ENCODE measurements at places on chromosomes 4 and X. TPM values are rescaled to one million over a fixed set of nuclear protein-coding genes. Genes with fewer than 3 reads are reported as not detected.

Gene FGF5
- total RNA-seq = not detected

Gene TKTL2
- not detected for total RNA-seq

Gene PDLIM3
- total RNA-seq = 3.6 TPM

Gene PPP2R2C
- total RNA-seq = not detected

Gene TMEM31
- total RNA-seq = not detected

Gene ADGRG4
- total RNA-seq = not detected

Gene SH3RF1
- 25.1 TPM for total RNA-seq

Gene DGAT2L6
- total RNA-seq = not detected

Gene GRIA3
- not detected for total RNA-seq

Gene CSAG2
- total RNA-seq = not detected

Gene TCEAL9
- 44.9 TPM for total RNA-seq

Gene USP17L22
- total RNA-seq = not detected

Gene NOA1
- total RNA-seq = 26.3 TPM

GRCh38 chr4:184838249-184839074 lies 12.7 kb upstream of the ACSL1 start:
- H3K36me3 ChIP-seq = no peaks in the 10 kb centered on the region
- H3K27me3 ChIP-seq = no peaks in the 10 kb centered on the region
- peak; percentile 90 for DNase-seq
- H3K4me3 ChIP-seq = no peak overlapping the region
- peaks cover 40% of the 10 kb centered on the region for H3K4me1 ChIP-seq

DNA sequence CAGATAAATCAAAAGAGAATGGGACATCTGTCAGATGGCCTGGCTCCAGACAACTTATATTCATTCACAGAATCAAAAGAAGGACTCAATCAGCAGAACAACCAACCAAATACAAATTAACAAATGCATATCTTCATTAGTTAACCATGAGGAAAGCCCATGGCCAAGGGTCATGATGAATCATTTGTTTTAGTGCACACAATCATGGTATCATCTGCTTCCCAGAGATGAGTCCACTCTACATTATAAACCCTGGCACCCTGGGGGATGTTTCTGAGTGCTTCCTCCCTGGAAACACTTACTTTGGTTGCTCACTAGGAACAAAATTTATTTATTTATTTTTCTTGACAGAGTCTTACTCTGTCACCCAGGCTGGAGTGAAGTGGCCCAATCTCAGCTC lies 453.3 kb upstream of the HS3ST1 start:
- no peak overlapping the region for H3K4me3 ChIP-seq
- no peaks in the 10 kb centered on the region for H3K36me3 ChIP-seq
- no peaks in the 10 kb centered on the region for H3K4me1 ChIP-seq
- DNase-seq = no peak

GRCh38 chr4:119032921-119033685 lies 102.5 kb upstream of the MYOZ2 start:
- H3K4me3 ChIP-seq = no peak overlapping the region
- no peaks in the 10 kb centered on the region for H3K4me1 ChIP-seq
- no peak for DNase-seq
- H3K36me3 ChIP-seq = no peaks in the 10 kb centered on the region
- no peak overlapping the region for H3K27ac ChIP-seq

GRCh38 chr4:150236626-150237025 lies 158.4 kb downstream of the DCLK2 start:
- no peaks in the 10 kb centered on the region for H3K4me1 ChIP-seq
- no peak for DNase-seq
- no peaks in the 10 kb centered on the region for H3K27me3 ChIP-seq
- no peak overlapping the region for H3K27ac ChIP-seq

DNA sequence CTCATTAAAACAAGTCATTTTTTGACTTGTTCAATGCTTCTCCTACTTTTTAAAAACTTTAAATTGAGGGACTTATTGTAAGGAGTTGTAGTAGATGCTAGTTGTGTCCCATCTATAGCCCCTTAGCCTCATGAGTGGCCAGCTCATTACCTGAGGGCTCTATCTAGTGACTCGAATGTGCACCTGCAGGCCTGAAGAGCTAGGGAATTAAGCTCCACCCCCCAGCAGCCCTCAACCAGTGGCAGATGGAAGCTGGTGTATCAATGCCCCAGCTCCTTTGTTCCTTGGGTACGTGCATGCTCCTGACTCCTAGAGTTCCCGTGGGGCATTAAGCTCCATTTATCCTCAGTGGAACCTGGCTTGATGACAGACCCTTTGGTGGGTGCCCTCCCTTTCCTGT lies 146.7 kb upstream of the FAM9B start:
- H3K27ac ChIP-seq = no peak overlapping the region
- H3K36me3 ChIP-seq = no peaks in the 10 kb centered on the region
- no peak for DNase-seq
- no peaks in the 10 kb centered on the region for H3K27me3 ChIP-seq

DNA sequence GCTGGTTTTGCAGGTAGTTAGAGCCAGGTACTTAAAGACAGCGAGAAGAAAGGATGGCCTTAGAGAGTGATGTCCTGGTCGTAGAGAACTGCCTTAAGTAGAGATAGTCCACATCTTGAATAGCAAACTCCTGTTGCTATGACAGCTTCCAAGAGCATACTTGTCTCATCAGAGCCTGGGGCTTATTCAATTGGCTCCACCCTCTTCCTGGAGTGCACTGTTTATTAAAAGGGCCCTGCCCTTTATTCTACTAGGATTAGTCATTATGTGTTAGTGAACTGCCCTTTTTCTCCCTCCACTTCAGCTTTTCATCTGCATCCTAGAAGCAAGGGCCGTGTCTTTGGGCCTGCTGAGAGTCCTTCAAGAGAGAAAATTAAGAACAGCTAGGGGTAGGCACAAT lies 94.5 kb upstream of the EOLA2 start:
- H3K36me3 ChIP-seq = no peaks in the 10 kb centered on the region
- H3K27me3 ChIP-seq = no peaks in the 10 kb centered on the region
- no peaks in the 10 kb centered on the region for H3K4me1 ChIP-seq
- H3K4me3 ChIP-seq = no peak overlapping the region

DNA sequence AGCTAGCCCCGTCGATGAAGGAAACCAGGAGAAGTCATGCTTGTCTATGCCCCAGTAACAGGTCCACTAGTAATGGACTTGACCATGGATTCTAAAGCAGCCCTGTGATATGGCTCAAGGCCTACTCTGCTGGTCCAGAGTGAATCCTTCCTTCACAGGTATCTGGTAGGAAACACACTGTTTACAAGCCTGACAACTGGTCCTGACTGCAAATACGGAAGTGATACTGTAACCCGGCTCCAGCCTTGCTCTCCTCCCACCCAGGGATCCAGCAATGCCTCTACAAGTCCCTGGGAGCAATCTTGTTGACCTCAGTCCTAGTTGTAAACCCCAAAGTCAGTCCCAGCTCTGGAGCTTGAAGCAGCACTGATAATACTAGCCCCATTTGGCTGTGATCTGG lies 239.2 kb upstream of the GRID2 start:
- no peaks in the 10 kb centered on the region for H3K4me1 ChIP-seq
- no peak for DNase-seq
- no peaks in the 10 kb centered on the region for H3K36me3 ChIP-seq
- H3K27me3 ChIP-seq = no peaks in the 10 kb centered on the region

- DNase-seq = no peak
- no peaks in the 10 kb centered on the region for H3K36me3 ChIP-seq
- no peak overlapping the region for H3K27ac ChIP-seq
- H3K4me3 ChIP-seq = no peak overlapping the region
Measured at GRCh38 chrX:46209037-46209436, 336.2 kb downstream of the ZNF674 start.

GRCh38 chr4:62133101-62133897 lies 933.2 kb downstream of the ADGRL3 start:
- no peak overlapping the region for H3K4me3 ChIP-seq
- no peaks in the 10 kb centered on the region for H3K27me3 ChIP-seq
- H3K27ac ChIP-seq = no peak overlapping the region
- no peaks in the 10 kb centered on the region for H3K4me1 ChIP-seq
- DNase-seq = no peak

GRCh38 chrX:31036895-31037294 lies 34.9 kb downstream of the FTHL17 start:
- no peak overlapping the region for H3K27ac ChIP-seq
- H3K27me3 ChIP-seq = no peaks in the 10 kb centered on the region
- DNase-seq = peak; percentile 38
- H3K4me1 ChIP-seq = no peaks in the 10 kb centered on the region
- H3K36me3 ChIP-seq = no peaks in the 10 kb centered on the region
- H3K4me3 ChIP-seq = no peak overlapping the region

DNA sequence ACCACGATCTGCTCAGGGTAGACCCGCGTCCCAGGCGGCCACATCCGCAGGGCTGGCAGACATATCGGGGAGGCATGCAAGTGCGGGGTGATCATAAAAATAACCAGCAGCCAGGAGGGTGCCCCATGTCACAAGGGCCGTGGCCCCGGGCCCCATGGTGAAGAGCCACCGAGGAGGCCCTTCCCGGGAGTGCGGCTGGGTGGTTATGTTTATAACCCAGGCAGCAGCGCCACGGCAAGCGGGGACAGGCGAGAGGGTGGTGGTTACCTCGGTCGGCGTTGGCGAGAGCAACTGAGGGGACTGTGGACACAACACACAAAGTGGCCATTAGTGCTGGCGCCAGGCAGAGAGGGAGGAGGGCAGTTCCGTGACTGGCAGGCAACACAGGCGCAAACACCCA lies 92.7 kb upstream of the AFAP1 start:
- H3K4me1 ChIP-seq = no peaks in the 10 kb centered on the region
- H3K27ac ChIP-seq = no peak overlapping the region
- no peaks in the 10 kb centered on the region for H3K27me3 ChIP-seq

DNA sequence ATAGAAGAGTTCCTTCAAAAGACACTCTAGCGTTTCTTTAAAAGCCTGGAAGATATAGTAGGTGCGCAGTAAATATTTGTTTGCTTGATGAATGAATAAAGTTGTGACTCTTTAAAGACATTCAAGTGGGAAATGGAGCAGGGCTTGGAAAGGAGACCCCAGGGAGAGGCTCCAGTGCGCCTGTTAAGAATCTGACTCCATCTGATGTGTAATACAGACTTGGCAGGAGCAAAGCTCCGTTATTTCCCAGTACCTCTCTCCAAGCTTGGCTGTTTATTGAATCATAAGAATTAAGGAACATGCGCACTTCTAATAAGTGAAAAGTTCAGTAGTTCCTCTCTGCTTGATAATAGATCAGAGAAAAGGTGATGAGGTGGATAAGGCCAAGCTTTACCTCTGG lies 18.8 kb upstream of the KLHL8 start:
- H3K27ac ChIP-seq = no peak overlapping the region
- H3K27me3 ChIP-seq = no peaks in the 10 kb centered on the region
- H3K4me3 ChIP-seq = no peak overlapping the region
- 0 out of 2 replicates have a peak, but pooled peaks cover 10% of the 10 kb centered on the region for H3K4me1 ChIP-seq

- no peaks in the 10 kb centered on the region for H3K27me3 ChIP-seq
- peaks cover 13% of the 10 kb centered on the region for H3K4me1 ChIP-seq
- no peak overlapping the region for H3K27ac ChIP-seq
Measured at GRCh38 chrX:11438767-11439166, 145.6 kb downstream of the AMELX start.

- H3K36me3 ChIP-seq = no peaks in the 10 kb centered on the region
- no peak overlapping the region for H3K4me3 ChIP-seq
- H3K27ac ChIP-seq = no peak overlapping the region
- DNase-seq = no peak
- H3K27me3 ChIP-seq = no peaks in the 10 kb centered on the region
Measured at GRCh38 chrX:15903186-15903681, 48.6 kb upstream of the AP1S2 start.

DNA sequence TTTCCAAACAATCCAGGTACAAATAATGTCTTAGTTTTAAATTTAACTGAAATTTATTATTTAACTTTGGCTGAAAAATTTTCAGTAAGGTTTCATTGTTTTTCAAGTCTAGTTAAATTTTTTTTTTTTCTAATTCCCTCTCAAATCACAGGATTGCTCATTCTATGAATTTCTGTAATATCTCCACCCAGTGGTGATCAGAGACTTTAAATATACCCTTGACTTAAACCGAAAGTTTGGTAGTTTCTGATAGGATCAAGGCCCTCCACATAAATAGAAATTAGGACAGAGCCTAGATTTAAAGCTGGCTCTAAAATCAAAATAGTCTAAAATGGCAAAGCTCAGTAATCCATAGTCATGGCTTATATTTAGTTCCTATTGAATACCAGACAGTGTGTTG lies 175.4 kb downstream of the TBCK start:
- H3K36me3 ChIP-seq = no peaks in the 10 kb centered on the region
- no peak overlapping the region for H3K27ac ChIP-seq
- DNase-seq = no peak
- H3K27me3 ChIP-seq = no peaks in the 10 kb centered on the region

- no peak overlapping the region for H3K27ac ChIP-seq
- no peaks in the 10 kb centered on the region for H3K36me3 ChIP-seq
- no peaks in the 10 kb centered on the region for H3K27me3 ChIP-seq
- no peak overlapping the region for H3K4me3 ChIP-seq
- peaks cover 10% of the 10 kb centered on the region for H3K4me1 ChIP-seq
Measured at GRCh38 chrX:17590892-17591740, 146.2 kb upstream of the SCML1 start.

DNA sequence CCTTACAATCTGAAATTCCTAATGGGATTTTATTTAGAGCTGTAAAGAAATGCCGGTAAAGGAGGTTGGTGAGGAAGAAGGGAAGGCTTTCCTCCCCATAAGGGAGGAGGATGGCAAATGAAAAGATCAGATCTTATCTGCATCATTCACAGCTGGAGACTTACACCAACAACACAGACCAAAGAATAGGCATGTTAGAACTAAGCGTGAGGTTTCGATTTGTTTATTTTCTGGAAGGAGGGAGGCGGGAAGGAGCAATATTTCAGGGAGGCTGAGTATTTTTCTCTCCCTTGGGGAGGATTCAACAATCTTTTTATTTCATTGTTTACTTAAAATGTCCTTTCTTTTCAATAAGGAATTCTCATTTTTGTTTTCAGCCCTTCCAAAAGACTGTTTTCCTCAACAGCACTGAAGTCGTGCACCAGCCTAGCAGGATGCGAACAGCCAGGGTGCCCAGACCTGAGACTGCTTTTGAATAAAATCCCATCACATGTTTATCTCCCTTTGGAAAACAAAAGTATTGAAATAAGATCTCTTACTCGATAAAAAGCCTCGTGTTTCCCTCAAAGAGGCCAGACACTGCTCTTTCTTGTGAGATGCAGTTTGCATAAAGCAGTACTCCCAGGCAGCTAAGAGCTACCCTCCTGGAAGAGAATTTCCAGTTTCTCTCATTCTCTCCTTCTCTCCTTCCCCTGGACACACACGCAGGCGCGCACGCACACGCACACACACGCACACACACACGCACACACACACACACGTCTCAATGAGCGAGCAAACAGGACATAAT lies 236.1 kb downstream of the MGST2 start:
- H3K27me3 ChIP-seq = no peaks in the 10 kb centered on the region
- H3K27ac ChIP-seq = no peak overlapping the region
- H3K4me1 ChIP-seq = peaks cover 1% of the 10 kb centered on the region
- no peak overlapping the region for H3K4me3 ChIP-seq

GRCh38 chrX:109826954-109827708 lies 94.1 kb upstream of the ACSL4 start:
- no peaks in the 10 kb centered on the region for H3K27me3 ChIP-seq
- DNase-seq = peak; percentile 44
- peaks cover 17% of the 10 kb centered on the region for H3K4me1 ChIP-seq

GRCh38 chr4:12293906-12294525 lies 865.3 kb upstream of the HS3ST1 start:
- no peak overlapping the region for H3K4me3 ChIP-seq
- DNase-seq = no peak
- H3K36me3 ChIP-seq = no peaks in the 10 kb centered on the region
- no peaks in the 10 kb centered on the region for H3K4me1 ChIP-seq

All from Caco-2 (cell line).